Activated naive CD4-positive, alpha-beta T cell (primary cell): ENCODE measurements at places on chromosomes 2 and 18.
A peak's percentile ranks its signal among the peaks of the same experiment; 100 is the strongest.

- no peak for DNase-seq
Observed at GRCh38 chr2:191935247-191935646, 88.4 kb upstream of the CAVIN2 start.

GRCh38 chr18:2518473-2518872 is 52.8 kb downstream of the METTL4 start:
- DNase-seq, result no peak

GRCh38 chr2:149625671-149626070 is 38.1 kb upstream of the MMADHC start:
- DNase-seq, result no peak

GRCh38 chr2:10477443-10478297 is 29.5 kb upstream of the ODC1 start:
- no peak for DNase-seq

DNA sequence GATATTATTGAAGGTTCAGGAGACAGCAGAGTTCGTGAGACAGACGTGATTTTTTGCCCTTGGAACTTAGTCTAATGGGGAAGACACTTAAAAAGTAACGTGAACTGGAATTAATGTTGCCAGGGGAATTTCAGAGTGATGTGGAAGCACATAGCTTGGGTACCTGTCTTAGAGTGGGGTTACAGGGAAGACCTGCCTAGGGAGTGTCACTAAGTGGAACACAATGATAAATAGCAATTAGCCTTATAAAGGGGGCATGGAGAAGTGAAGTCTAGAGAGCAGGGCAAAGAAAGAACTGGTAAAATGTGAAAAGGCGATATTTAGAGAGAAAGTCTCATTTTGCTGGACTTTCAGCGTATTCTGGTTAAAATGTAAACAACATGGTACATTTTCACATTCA is 306.0 kb upstream of the TCF4 start:
- DNase-seq, result no peak

DNA sequence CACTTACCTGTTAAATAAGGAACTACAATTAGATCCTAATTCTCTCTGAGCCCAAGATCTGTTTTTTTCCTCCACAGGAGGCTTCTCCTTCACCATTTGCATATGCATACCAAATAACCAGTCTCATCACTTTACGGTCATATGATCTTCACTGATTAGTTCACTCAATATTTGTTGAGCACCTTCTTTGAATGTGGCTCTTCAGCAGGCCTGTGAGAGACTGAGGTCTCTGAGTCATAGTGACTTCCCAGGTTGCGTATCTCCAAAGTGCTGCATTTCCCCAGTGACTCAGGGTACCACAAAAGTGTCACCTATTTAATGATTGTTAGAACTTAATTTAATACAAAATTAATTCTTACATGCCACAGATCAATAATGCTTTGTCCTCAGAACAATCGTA is 108.8 kb upstream of the TRIB2 start:
- DNase-seq, result no peak

- DNase-seq, result no peak
Observed at GRCh38 chr2:222982010-222982908, 69.7 kb upstream of the KCNE4 start.

- no peak for DNase-seq
Observed at GRCh38 chr2:109139865-109140396, 10.9 kb downstream of the SH3RF3 start.

DNA sequence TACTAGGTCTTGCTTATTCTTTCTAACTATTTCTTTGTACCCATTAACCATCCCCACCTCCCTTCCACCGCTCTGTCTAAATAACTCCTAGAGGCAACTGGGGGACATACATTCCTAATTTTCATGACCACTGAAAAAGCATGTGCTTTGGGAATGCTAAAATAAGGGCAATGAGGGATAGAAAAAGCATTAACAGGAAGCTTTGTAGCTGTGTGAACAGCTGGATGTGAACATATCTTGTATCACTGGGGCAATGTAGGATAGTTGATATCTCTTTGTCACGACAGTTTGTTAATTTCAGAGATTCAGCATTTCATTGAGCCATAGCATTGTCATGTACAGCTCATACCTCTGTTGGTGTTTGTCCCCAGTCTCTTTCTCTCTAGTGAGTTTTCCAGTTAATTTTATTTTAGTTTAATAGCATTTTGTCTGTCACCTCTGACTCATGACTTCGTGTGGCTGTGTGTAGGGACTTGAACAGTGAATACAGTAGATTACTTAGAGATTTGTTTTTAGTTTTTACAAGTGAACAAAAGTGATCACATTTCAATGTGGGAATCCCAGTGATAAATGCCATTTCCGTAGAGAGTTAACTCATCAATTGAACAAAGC is 230.3 kb upstream of the NRP2 start:
- DNase-seq, result no peak

- DNase-seq, result no peak
Observed at GRCh38 chr18:72201032-72201431, 343.1 kb downstream of the CBLN2 start.

DNA sequence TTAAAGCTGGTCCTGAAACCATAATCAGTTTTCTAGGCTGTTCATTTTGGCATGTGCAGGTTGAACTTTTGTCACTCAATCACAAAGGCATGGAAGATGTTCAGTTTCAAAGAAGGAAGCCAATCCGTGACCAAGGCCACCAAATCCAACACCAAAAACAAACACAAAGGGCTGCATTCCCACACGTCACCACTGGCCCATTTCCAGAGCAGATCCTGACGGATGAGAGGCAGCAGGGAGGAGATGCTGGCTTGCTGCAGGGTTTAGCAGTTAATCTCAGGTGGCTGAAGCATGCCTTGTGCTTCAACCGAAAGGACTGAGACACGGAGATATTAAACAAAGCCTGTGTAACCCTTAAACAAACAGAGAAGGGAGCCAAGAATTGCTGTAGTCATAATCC is 191.9 kb upstream of the CTAGE1 start:
- DNase-seq, result no peak

DNA sequence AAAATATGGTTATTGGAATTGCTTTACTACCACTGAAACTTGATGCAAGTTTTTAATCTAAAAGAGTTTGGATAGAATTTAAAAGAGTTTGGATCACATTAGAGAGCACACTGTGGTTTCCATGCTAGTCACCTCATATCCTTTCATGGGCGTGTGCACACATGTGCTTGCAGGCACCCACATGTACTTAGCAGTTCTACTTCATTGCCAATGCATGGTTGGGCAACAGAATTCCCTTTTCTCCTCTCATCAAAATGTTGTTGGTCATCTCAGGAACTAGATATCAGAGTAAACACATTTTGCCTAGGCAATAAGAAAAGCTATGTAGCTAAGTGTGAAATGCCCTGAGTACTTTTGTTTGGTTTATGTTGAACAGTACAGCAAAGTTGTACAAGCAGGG is 254.1 kb upstream of the RASGRP3 start:
- no peak for DNase-seq

DNA sequence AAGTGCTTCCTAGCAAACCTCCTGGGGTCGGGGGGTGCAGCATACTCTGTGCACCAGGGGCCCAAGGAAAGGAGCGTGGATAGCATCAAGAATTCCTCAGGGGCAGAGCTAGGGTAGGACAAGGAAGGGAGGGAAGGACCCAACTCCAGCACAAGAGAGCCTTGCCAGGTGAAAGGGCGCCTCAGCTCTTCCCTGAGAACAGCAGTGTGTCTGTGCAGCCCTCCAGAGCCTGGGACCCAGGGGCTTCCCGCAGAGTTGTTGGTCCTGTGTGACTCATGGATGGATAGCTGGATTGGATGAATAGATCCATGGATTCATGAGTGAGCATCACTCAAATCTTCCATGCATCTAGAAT is 175.4 kb downstream of the SMAD2 start:
- DNase-seq, result no peak

- no peak for DNase-seq
Observed at GRCh38 chr2:220157312-220157711, 529.9 kb downstream of the SLC4A3 start.

DNA sequence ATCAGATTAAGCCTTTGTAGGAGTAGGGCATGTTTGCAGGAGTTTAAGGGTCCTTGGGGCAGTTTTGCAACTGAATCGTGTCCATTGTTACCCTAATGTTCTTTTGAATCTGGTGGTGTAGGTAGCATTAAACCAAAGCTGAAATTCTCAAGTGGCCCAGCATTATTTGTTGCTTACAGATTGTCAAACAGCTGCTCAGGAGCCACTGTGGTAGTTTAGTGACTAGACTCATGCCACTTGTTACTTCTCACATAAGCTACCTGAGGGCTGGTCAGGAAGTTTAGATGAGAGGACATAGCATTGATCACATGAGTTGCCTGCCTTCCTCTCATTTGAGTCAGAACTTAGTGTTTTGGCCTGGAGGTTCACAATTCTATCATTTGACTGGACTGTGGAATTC is 157.6 kb downstream of the HAUS1 start:
- DNase-seq, result no peak

DNA sequence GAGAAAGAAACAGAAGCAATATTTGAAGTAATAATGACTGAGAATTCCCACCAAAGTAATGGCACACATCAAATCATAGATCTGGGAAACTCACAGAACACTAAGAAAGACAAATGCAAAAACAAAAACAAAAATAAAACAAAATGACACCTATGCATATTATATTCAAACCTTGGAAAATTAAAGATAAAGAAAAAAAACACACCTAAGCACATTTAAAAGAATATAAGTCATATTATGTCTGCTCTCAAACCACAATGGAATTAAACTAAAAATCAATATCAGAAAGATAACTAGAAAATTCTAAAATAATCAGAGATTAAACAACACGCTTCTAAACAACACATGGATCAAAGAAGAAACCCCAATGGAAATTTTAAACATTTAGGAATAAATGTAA is 59.7 kb upstream of the GALNT5 start:
- DNase-seq, result no peak

GRCh38 chr2:82675186-82675585 is 1783.9 kb downstream of the SUCLG1 start:
- DNase-seq, result no peak

GRCh38 chr18:76620321-76621170 is 125.5 kb upstream of the ZNF516 start:
- peak; percentile 18 for DNase-seq
